Ecto neural progenitor cell (in vitro differentiated cells): ENCODE measurements at places on chromosomes 3 and 15.
A peak's percentile ranks its signal among the peaks of the same experiment; 100 is the strongest.

- no peak for DNase-seq
These were observed 691.9 kb downstream of the NTRK3 start for GRCh38 chr15:87564681-87565080.

DNA sequence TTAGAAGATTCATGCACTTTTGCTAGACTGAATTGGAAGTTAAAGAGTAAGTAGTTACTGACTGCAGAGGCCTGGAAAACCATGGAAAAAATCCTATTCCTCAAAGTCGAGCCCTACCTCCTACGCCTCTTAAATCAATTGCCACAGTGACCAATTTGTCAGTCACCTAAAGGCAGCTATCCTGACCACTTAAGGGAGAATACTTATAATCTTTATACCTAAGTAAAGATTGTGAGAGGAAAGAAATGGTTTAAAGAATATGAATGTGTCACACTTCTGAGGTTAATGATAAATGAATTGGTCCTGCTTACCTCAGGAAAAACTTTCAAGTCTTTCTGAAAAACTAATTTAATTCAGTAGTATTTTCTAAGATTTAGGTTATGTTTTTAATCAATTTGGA is 42.6 kb downstream of the AGTR1 start:
- no peak for DNase-seq

DNA sequence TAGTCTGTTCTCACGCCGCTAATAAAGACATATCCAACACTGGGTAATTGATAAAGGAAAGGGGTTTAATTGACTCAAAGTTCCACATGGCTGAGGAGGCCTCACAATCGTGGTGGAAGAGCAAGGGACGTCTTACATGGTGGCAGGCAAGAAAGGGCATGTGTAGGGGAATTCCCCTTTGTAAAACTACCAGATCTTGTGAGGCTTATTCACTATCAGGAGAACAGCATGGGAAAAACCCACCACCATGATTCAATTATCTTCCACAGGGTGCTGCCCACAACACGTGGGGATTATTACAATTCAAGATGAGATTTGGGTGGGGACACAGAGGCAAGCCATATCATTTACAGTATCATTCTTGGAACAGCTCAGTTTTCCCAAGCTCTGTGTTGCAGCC is 268.0 kb downstream of the SUCLG2 start:
- DNase-seq: no peak

GRCh38 chr3:126026761-126027160 is 57.2 kb downstream of the SLC41A3 start:
- no peak for DNase-seq

GRCh38 chr15:51267051-51267702 is 71.2 kb downstream of the CYP19A1 start:
- peak; percentile 57 for DNase-seq

- no peak for DNase-seq
These were observed 89.3 kb downstream of the RASA2 start for GRCh38 chr3:141575879-141576743.
